Nephron progenitor cell (in vitro differentiated cells): ENCODE measurements at places on chromosomes 5 and 9.

DNA sequence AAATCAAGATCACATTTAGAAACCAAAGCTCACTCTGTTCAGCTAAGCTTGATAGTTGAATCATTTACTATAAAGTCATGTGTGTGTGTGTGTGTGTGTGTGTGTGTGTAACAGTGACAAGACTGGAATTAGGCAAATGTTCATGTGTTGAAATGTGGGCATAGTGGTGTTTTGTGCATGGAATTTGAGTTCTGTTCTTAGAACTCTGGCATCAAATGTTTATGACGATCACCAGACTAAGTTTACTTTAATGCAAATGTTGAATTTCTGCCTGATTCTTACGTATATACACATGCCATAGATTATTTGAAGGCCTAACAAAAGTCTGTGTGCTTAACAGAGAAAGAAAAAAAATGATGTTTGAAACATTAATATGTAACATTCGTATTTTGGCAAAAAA lies 72.8 kb upstream of the COL5A1 start:
- DNase-seq: no peak

DNA sequence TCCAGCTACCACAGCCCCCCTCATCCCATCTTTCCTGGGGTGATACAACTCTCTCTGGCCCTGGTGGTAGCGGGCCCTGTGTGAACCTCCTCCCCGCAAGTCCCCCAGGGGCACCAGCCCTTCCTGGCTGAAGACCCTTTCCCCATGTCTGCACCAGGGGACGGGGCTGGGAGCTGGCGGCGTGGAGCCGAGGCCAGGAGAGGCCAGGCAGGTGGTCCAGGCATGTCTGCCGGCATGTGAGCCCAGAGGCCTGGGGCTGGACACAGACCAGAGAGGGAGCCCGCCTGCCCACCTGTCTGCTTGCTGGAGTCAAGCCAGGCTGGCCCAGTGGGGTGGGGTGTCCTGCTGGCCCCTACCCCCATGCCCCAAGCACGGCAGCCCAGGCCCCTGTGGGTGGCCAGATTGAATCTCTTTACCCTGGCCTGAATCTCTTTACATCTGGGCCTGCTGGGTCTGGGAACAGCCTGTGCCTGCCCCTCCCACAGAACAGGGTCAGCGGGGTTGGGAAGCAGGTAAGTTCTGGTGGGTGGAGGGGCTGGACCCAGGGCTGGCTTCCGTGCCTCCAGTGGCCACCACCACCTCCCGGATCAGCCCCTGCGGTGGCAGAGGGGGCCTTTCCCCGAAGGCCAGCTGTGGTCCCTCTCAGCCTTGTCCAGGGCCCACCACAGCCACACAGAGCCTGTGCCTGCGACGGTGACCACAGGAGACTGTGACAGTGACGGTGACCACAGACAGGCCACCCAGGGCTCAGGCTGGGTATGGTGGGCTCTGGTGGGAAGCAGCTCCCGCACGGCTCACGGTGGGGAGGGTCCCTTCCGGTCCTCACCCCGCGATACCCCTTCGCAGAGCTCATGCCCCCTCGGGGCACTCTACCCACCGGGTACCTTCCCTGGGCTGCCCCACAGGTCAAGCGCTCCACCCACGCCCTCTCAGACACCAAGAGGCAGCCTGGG lies 7.1 kb downstream of the LCN12 start:
- no peak for DNase-seq

GRCh38 chr9:16904655-16905054 lies 34.2 kb upstream of the BNC2 start:
- DNase-seq: no peak

DNA sequence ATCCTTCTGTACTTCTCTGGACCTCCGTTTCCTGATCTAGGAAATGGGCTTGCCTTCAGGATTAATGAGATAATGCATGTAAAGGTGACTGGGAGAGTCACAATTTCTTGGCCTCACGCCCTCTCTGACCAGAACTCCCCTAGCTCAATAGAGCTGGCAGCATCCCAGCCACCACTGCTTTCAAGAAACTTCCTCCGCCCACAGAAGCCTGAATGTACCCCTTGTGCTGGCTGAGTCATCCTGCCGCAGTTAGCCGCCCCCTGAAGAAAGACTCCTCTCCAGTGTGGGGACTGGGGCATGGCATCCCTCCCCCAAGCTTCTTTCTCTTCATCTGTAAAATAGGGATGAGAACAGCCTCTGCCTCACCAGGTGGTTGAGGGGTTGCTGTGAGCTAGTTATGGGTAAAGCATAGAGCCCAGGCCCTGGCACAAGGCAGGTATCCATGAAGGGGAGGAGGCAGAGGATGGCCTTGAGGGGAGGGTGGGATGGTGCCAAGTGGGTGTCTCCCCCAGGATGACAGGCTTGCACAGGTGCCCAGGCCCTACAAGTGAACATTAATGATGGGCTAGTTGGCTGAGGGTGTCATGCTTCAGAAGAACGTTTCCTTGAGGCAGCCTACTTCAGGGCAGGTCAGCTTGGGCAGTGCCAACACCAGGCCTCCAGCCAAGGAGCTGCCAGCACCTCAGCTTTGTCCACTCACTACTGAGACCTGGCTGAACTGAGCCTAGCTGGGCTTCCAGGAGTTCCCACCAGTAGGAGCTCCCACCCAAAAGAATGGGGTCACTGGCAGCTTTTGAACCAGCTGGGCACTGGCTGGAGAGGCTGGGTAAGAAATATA lies 3.4 kb downstream of the PDLIM4 start:
- no peak for DNase-seq

- no peak for DNase-seq
Measured at GRCh38 chr5:109450129-109450877, 40.5 kb upstream of the PJA2 start.

DNA sequence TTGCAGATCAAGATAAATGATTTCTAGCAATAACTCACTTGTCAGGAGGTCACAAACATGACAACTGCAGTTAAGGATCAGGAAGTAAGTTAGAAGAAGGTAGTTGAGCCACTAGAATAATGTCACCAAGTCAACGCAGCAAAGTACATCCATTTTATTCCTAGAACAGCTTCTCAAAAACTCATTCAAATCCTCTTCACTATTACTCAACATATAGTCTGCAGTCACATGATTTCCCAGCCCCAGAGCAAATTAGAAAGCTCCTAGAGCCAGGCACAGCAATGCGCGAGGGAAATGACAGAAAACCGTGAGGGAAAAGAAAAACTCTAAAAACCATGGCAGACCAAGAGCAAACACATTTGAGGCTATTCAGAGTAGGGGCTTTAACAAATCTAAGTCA lies 49.9 kb upstream of the ZNF622 start:
- DNase-seq: no peak

GRCh38 chr5:4212071-4212739 lies 616.6 kb downstream of the IRX1 start:
- no peak for DNase-seq

DNA sequence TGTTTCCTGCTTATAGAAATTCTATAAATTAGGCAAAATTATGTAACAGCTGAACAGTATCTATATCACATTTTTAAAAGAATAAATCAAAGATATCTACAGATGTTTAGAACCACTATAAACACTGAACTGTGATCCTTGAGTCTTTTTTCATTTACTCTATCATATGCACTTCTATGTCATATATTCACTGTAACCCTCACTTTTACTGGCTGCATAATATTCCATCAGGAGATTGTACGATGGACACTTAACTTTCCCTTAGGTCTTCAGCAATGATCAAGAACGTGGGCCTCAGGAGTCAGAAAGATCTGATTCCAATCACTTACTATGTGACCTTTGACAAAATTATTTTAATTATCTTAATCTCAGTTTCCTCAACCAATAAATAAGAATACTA lies 41.0 kb downstream of the CLINT1 start:
- DNase-seq: no peak

GRCh38 chr5:106171708-106172107 lies 1499.0 kb downstream of the EFNA5 start:
- DNase-seq: no peak

DNA sequence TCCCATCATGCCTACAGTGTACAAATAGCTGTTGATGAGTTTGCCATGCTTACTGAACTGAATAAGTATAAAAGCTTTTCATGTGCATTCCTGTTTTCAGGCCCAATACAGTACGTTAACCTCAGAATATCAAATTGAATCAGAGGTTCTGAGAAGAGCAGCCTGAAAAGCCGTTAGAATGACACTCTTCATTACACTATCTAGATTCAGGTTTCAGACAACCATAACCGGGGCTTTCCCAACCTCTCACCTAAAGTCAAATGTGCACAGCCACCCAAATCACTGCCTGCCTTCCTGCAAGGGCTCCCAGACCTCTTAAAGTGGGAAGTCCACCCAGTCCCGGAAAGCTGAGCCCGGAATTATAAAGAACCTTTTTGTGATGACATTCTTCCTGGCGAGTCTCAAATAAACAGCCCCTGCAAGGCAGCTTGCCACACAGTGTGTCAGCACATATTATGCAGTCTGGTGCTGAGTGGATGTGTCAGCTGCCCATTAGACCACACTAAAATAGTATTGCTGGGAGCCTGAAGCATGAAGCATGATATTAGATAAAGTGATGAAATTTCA lies 245.8 kb downstream of the TLE4 start:
- DNase-seq: no peak

DNA sequence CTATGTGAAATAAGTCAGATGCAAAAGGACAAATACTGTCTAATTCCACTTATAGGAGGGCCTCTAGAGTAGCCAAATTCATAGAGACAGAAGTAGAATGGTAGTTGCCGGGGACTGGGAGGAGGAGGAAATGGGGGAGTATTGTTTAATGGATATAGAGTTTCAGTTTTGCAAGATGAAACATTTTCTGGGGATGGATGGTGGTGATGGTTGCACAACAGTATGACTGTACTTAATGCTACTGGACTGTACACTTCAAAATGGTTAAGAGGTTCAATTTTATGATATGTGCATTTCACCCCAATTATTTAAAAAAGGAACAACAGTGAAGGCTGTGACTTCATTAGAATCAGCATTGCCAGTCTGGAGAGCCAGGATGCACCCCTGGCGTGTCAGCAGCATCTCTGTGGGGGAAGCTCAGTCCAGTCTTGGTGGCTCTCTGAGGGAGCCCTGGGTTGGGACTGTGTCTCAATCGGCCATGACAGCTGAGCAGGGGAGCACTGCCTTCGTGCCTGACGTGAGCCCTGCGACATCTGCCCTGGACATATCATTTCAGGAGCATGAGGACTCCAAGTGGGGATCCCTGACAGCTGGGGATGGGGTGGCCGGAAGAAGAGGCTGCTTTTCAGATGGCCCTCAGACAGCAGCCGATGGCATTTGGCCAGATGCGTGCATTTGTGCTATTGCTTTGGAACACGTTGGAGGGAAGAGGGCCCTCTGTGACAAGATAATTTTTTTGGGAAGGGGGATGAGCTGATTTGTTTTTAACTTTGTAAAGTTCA lies 130.8 kb upstream of the STC2 start:
- no peak for DNase-seq

DNA sequence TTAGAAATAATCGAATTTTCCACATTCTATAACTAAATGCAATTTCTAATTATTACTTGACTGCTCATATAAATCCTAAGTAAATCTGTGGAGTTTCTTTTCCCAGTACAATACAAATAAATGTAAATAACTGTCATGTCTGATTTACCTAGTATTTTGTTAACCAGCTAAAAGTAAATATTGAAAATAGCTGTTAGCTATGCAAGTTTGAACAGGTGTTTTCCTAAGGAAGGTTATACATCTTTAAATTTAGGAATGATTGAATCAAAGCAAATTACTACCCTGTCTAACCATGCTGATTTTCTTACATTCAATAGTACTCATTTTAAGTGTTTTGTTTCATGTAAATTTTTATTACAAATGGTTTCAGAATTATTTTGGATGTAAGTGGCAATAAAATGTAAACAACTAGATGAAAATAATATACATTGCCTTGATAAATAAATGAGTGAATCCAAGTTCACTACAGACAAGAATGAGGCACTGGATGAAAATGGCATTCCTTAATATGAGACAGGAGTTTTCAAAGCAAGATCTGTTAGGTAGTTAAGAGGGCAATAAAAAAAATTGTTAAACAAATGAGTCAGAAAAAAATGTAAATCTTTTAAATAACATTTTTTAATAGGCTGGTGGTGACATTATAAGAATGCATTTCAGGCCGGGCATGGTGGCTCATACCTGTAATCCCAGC lies 15.8 kb downstream of the MCIDAS start:
- no peak for DNase-seq

- no peak for DNase-seq
Measured at GRCh38 chr5:176134529-176135223, 103.5 kb upstream of the SIMC1 start.

GRCh38 chr5:15719784-15720183 lies 219.8 kb downstream of the FBXL7 start:
- no peak for DNase-seq
